ENCODE measurements at places on chromosomes 6 and 20.

DNA sequence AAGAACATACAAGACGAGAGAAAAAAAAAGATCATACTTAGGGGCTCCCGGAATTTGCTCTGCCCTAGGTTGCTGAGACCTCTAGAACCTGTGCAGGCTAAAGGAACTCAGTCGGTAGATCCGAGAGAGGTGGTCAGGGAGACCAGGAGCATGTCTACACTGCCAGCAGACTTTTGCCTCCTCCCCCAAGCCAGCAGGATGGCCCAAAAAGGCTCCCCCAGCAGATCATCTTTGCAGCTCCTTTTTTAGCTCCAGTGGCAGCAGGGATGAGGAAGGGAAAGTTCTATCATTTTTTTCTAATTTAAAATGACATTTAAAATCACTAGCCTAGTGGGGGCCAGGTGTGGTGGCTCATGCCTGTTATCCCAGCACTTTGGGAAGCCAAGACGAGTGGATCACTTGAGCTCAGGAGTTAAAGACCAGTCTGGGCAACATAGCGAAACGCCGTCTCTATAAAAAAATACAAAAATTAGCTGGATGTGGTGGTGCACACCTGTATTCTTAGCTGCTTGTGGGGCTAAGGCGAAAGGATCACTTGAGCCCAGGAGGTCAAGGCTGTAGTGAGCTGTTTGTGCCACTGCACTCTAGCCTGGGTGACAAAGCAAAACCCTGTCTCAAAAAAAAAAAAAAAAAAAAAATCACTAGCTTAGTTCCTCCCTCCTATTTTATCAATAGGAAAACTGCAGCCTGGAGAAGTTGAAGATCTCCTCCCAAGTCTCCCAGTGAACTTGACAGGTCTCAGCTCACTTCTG is 69.3 kb upstream of the MYL9 start:
- no peak for DNase-seq

- DNase-seq = no peak
Measured at GRCh38 chr6:110833831-110834230, 18.6 kb upstream of the CDK19 start.

DNA sequence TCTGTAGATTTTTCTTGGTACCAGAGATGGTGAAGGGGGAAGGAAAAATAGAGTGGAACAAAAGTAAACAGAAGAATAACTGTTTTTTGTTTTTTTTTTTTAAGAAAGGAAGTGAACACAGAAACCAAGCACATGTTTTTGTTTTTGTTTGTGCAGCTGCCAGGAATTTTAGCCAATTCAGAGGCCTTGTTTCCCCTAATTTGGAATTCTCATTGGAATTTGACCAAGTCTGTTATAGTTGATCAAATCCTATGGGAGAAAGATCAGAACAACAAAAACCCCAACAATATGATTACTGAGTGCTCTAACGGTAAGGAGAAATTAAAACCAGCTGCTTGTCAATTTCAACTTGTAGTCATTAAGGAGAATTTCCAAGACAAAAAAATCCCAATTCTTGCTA is 18.2 kb upstream of the IL22RA2 start:
- no peak for DNase-seq

DNA sequence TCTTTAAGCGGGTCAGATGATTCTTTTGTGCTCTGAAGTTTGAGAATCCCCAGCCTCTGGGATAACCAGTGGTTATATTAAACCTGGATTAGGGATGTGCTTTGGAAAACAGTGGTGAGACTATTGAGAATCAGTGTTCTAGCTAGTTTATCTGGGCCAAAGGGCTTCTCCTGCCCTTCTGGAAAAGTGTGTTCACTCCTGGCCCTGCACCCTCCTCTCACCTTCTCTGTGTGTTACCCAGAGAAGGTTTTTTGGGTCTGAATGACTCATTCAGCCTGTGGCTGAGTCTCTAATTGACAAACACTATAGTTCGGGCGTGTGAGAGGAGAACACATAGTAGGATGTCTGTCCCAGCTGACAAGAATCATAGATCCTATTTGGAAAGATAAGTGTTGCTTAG is 66.7 kb downstream of the LRRC1 start:
- no peak for DNase-seq

- DNase-seq = no peak
Measured at GRCh38 chr20:34491226-34491931, 24.8 kb upstream of the DYNLRB1 start.

DNA sequence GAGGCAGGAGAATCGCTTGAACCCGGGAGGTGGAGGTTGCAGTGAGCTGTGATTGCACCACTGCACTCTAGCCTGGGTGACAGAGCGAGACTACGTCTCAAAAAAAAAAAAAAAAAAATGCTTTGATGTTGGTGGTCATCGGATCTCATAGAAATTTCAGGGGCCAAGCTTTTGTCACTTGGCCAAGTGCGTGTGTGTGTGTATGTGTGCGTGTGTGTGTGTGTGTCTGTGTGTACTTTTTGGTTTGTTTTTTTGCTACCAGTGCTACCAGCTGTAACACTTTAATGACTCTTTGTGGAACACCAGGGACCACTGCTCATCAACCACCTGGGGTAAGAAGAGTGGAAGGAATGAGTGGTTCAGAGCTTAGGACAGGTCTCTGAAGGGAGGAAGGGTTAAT is 49.7 kb downstream of the TRAF3IP2 start:
- no peak for DNase-seq

- no peak for DNase-seq
Measured at GRCh38 chr20:56748476-56749377, 119.6 kb downstream of the TFAP2C start.

DNA sequence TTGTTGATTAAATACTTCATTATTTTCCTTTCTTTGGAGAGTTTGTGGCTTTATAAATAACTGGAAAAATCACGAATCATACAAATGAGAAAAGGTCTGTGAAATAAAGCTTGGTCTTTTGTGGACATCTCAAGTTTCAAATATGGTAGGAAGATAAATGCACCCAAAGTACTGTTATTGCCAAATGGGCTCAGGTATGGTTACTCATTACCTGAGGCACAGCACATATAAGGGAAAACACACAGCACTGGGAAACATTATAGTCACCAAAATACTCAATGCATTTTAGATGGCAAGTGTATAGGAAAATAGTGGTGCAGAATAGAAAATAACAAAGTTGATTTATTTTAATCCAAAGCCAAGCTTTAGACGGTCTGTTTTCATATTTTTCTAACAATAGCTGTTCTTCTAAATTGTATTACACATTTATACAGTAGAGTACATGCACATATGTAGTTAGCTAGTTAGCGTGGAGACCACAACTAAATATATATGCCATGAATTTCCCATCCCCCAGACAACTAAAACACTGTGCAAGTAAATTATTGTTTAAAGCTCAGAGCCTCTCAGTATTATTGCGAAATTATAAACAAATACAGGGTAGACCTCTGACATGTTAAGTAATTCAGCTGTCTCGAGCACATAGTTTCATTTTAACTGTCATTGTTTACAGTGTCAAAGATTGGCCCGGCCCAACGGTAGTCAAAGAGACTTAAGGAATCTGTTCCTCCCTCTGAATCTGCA is 336.0 kb downstream of the SYNE1 start:
- no peak for DNase-seq

DNA sequence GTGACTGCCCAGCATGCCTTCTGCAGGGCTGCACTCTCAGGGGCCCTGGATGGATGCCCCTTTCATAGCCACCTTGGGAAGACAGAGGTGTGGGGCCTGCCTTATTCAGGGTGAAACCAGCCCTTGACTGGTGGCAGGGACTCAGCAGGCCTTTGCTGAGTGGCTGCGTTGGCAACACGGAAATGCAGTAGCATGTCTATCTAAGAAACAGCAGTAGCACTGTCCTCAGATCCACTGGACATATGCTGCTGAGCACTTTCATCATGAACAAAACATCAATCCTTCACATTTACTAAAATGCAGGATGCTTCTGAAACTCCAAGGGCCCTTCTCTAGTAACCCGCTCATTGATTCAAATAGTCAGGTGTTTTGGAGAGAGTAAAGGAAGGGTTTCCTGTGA is 4.9 kb upstream of the TBXT start:
- DNase-seq = no peak

GRCh38 chr6:37492991-37493660 is 6.6 kb downstream of the CCDC167 start:
- no peak for DNase-seq

GRCh38 chr6:20540683-20541082 is 6.4 kb downstream of the CDKAL1 start:
- no peak for DNase-seq

GRCh38 chr6:110418594-110418993 is 3.2 kb upstream of the DDO start:
- no peak for DNase-seq

GRCh38 chr6:138086573-138087196 is 20.5 kb downstream of the PERP start:
- no peak for DNase-seq

- no peak for DNase-seq
Measured at GRCh38 chr6:166526937-166527336, 59.5 kb downstream of the RAMACL start.

DNA sequence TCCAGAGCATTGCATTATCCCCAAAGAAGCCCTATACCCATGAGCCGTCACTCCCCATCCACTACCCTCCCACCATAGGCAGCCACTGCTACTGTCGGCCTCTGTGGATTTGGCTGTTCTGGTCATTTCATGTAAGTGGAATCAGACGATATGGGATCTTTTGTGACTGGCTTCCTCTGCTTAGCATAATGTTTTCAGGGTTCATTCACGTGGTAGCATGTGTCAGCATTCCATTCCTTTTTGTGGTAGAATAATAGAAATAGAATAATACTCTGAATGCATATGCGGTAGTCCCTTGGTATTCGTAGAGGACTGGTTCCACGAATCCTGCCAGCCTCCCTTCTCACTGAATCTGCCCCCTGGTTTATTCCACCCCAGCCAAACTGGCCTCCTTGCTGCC is 402.6 kb upstream of the SULF2 start:
- no peak for DNase-seq

DNA sequence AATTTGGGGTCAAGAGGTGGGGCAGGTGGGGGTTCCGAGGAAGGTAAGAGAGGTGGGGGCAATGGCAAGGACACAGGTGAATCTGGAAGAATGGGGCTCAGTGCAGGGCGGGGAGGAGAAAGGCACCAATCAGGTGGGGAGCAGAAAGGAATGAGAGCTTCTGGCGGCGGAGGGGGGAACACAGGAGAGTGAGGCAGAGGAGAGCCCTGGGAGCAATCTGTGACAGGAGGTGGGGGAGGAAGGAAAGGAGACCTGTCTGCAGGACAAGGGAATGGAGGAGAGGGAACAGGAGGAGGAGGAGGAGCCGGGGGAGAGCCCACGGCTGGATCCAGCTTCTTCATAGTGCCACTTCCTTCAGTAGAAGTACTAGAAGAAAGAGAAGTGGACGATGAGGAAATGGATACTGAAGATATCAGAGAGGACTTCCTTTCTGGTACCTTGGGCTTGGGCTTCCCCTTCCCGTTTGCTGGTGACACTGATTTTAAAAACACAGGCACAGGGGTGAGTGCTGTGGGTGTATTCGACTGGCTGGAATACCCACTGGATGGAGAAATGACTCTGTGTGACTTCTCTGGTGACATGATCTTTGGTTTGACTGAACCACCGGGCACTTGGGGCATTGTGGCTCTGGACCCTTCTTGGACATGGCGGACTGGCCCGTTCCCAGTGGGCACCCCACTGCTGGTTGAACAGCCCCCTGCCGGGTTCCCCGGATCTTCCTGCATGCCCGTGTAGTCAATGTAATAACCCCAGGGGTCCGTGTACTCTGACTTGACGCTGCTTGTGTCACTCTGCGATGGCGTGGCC is 27.4 kb downstream of the HEBP2 start:
- no peak for DNase-seq

- DNase-seq = no peak
Measured at GRCh38 chr6:106143665-106144064, 57.5 kb downstream of the PRDM1 start.

DNA sequence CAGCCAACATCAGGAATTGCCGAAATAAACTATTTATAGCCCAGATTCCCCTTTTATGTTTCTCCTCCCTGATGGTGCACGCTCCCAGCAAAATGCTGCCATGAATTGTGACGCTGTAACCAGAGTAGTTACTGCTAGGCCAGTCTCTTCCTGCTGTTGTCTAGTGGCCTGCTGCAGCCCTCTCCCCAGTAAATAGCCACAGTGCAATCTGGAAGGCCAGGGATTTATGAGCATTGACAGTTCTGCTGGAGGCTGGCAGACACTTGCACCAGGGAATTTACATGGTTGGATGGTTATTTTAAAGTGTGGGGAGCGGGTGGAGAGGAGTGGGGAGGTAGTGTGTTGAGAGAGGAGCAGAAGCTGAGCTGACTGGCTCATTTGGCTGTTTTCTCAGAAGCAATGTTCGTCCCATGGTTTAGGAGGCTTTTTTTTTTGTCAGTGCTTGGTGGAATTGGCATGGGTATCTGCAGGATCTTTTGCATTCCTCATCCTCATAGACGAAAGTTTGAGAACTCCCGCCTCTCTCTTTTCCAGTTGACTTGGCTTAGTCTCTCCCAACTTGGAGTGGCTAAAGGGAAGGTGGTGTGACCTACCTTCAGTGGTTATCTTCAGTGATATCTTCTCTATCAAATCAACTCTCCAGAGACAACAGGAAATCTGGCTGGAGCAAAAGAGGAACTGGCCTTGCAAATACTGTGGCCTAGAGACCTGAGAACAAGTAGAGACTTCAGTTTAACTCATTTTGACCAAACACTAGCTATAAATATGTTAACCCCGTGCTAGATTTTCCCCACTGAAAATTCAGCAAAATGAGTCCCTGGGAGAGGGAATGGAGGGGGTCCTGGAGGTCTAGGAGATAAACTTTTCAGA is 99.3 kb upstream of the VSTM2L start:
- DNase-seq = peak; percentile 88

GRCh38 chr6:90148867-90149266 is 147.8 kb downstream of the BACH2 start:
- no peak for DNase-seq

GRCh38 chr20:2259731-2260130 is 36.1 kb upstream of the TGM3 start:
- no peak for DNase-seq

DNA sequence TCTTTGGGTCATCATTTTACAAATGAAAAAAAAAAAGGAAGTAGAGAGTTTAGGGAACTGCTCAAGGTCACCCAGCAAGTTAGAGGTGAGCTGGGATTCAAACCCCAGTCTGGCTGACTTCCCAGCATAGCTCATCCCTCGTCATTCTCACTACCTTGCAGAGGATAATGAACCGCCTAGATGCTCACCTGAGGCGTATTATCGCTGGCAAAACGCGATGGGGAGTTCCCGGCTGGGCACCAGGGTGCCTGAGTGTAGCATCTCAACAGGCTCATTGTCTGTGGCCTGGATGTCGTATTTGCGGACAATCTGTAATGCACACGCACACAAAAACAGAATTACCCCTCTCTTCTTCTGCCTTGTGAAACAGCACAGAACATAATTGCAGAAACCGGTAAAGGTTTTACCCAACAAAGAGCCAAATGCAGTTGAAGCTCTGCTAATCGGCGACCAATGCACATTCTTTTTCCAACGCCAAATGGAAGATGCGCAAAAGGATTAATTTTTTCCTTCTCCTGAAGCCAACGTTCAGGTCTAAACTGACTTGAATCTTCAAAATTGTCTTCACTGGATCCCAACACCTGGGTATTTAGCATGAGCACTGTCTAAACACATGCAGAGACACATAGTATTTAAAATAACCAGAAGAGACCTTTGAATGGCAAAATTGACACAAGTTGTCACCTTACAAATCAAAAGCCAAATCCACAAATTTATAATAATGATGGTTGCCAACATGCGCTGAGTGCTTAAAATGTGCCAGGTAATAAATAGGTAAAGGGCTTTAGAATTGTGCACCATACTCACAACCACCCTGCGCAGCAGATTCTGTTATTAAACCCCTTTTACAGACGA is 16.6 kb downstream of the CYP24A1 start:
- DNase-seq = no peak

Measured in retina (tissue), 1 donor.